Erythroblast (primary cell): ENCODE measurements at places on chromosomes 1 and 21.

DNA sequence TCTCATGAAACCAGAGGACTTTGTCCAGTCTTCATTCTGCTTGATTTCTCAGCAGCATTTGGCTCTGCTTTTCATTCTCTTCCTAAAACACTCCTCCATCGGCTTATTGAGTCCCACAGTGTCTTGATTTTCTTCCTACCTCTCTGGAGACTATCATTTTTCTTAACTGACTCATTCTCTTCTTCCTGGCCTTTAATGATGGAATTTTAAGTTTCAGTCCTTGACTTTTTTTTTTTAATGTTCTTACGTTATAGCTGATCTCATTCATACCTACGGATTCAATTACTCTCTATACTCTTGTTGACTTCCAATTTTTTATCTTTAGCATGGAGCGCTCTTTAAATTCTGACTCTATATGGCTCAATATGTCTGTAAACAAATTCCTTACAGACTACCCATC, 111.1 kb downstream of the NEK7 start:
- DNase-seq = no peak

DNA sequence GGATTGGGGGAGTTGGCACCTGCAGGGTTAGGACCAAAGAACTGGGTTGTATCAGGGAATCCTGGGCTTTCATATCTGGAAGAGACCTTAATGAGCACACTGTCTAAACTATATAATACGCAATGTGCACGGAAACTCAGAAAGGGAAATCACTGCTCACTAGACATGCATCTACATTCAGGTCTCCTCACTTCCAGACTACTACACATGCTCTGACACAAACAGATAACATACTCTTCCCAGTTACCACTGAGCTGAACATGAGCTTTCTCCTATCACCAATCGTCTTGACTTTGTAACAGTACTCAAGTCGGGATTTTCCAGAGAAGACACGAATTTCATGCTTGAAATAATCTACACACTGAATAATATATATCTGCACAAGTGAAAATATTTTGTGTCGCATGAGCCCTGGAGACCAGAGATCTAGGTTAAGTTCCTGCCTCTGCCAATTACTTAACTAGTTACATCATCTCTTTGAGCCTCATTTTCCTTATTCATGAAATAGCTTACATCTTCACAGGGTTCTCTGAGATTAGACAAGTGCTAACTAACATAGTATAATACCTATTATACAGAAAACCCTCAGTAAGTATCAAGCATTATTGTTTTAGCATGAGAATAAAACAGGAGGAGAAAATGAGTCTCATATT, 101.1 kb downstream of the JAK1 start:
- DNase-seq = no peak

DNA sequence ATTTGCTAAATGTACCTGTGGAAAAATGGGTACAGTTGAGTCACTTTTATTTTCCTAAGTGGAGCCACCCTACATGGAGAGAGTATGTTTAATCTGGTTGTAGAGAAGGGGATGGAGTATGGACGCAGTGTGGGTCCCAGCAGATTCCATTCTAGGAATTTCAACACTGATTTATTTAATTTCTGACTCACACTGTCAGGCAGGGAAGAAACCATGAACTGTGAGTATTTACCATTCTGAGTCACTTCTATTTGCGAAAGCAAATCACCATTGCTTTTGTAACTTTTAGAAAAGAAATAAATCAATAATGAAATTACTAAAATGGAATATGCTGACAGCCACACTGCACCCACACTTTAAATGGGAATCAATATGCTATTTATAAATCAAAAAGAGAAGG, 339.0 kb downstream of the DSCAM start:
- DNase-seq = no peak

DNA sequence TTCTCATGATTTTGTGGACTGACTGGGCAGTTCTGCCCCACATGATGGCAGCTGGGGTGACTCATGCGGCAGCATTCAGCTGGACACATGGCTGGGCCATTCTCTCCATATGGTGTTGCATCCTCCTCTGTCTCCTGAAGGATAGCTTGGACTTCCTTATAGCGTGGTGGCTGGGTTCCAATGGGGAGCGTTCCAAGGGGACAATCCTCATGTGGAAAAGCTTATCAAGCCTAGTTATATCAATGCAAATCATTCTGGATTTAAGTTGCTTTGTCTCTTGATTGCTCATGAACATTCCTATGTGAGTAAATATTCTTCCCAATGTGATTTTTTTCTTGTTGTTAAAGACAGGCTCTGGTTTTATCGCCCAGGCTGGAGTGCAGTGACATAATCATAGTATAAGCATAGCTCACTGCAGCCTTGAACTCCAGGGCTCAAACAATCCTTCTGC, 13.2 kb upstream of the SLC2A1 start:
- no peak for DNase-seq

DNA sequence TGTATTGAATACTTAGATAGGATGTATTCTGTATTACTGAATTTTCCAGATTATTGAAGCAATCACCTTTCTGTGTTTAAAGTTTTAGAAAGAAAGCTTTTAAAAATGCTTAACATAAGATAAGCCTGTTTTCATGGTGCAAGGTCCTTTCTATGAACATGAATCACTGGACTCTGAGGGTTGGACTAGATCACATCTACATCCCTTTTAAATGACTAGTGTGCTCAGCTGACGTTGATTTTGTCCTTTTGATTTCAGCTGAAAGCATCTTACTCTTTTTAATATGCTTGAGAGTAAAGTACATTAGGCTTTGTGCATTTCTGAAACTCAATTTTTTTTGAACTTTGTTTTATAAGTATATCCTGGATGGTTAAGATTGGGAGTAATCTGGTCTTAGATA, 16.2 kb downstream of the MIER1 start:
- DNase-seq = no peak

DNA sequence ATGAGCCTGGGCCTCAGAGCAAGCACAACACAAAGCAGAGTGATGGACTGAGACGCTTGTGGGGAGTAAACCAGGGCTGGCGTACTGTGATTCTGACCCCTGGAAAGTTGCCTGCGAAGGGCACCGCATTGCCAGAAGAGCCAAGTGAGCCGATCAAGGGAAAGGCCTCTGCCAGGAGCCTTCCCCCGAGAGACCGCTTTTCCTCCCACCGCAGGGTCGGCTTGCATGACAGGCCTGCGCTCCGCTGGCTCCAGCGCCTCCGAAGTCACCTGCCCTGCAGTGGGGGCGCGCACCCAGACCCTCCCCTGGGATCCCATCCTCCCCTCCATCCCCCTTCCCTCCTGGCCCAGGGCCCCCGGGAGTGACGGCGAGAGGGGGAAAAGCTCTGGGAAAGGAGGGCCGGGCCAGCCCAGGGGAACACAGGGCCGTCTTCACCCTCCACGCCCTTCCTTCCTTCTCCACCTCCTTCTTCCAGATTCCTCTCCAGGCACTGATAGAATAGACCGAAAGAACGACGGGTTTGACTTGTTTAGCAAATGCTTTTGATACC, 165.0 kb downstream of the TRIM33 start:
- no peak for DNase-seq

GRCh38 chr21:21332492-21332891, 334.3 kb downstream of the NCAM2 start:
- DNase-seq = no peak

DNA sequence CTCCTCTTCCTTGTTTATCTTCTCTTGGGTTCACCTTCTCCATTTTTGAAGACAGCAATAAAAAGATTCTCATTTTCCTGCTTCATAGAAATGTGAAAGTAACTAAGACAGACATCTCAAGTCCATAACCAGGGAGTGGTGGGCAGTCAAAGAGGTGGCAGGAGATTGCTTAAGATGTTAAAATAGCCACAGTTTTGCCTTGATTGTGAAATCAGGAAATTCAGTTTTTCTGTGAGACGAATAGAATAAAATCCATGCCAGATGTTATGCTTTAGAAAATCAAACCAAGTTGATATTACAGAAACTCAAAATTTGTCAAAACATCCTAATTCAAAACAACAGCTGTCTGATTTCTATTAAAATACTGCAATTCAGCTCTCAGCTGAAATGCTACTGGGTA, 57.2 kb downstream of the TNN start:
- DNase-seq = no peak

DNA sequence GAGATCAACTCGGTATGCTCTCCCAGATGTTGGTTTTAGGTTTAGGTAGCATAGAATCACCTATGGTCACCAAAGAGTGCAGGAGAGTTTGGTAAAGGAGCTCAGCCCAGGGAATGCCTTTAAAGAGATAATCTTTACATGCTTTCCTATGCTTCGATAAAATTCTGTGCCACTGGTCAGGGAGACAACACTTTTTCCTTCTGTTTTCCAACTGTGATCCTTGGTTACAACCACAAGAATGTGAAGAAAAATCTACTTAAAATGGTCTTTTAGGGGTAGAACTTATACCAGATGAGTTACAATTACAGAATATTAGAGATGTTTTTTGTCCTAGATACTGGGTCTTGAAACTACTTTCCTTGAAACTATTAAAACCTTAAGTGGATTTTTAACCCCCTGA, 895.6 kb downstream of the TTLL7 start:
- DNase-seq = no peak

DNA sequence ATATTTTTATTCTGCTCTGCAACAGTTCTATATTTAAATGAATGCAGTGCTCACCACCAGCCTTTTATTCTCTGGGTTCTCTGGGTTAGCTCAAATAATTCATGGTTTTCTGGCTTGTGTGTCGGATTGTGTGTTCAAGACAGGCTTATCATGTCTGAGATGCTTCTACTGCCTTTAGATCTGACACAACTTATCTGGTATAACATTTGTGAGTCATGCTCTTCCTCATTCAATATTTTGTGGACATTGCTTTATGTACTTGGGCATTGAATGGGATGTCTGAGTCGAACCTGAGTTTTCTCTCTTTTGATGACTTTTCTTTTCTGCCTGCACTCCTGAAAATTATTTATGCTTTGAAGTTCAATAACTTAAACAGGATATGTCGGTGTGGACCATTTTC, 17.6 kb upstream of the PKP1 start:
- no peak for DNase-seq

- no peak for DNase-seq
These were observed 7.3 kb downstream of the LYPD8 start for GRCh38 chr1:248748211-248748610.

DNA sequence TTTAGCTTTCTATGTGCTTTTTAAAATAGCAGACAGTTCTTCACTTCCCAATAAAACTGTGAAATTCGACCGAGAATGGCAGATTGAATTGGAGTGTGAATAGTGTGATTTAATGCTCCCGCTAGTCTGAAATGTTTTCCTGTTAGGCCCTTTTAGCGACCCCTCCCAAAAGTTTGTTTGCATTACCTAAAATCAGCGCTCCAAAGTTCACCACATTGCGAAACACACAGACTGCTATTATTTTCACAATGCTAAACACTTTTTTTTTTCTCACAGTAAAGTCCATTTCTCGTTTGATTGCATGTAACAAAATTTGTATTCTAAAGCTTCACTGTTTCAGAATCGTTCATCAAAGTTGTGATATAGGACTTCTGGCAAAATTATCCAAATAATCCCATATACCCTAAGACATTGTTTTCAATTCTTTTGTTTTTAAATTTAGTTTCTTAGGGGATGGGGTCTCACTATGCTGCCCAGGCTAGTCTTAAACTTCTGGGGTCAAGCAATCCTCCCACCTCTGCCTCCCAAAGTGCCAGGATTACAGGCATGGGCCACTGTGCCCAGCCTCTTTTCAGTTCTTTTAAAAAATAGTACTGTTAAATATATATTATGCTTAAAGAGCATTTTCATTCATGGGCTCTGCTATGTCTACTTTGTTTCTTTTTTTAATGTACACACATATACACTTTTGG, 76.5 kb upstream of the USH2A start:
- no peak for DNase-seq

- no peak for DNase-seq
These were observed 2.9 kb downstream of the FAM177B start for GRCh38 chr1:222739929-222740328.

GRCh38 chr1:100440075-100440809, 87.9 kb downstream of the CDC14A start:
- peak; percentile 85 for DNase-seq

DNA sequence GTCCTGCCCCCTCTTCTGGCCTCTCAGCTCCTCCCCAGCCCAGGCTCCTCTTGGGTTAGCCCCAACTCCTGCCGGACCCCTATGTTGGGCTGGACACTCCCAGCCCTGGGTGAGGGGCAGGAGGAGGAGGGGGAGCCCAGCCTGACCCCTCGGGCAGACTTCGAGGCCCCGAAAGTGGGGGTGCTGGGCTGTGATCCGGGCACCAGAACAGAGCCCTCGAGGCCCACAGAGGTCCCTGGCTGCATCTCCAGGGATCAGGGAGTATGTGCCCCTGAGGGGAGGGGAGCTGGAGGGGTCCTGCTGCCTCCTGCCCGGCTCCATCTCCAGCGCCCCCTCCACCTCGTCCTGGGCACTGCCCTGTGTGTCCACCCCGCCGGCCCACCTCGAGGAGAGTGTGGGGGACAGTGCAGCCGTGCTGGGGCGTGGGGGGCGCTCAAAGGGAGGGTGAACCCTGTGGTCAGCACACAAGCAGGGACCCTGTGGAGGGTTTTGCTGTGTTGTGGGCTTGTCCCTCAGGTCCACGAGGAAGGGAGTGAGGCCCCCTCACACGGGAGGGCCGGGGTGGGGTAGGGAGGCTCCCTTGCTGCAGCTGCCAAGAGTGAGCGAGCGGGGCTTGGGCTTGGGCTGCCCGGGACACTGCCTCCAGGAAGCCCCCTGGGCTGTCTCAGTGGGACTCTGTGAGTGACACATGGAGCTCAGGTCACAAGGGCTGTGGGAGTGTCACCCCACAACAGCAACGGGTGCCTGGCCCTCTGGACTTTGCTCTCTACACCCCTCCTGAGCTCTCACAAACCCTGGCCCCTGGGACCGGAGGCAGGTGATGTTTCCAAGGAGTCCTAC, 54.4 kb downstream of the COL18A1 start:
- DNase-seq = no peak

- DNase-seq = no peak
These were observed 6.2 kb upstream of the HIVEP3 start for GRCh38 chr1:41924911-41925310.

DNA sequence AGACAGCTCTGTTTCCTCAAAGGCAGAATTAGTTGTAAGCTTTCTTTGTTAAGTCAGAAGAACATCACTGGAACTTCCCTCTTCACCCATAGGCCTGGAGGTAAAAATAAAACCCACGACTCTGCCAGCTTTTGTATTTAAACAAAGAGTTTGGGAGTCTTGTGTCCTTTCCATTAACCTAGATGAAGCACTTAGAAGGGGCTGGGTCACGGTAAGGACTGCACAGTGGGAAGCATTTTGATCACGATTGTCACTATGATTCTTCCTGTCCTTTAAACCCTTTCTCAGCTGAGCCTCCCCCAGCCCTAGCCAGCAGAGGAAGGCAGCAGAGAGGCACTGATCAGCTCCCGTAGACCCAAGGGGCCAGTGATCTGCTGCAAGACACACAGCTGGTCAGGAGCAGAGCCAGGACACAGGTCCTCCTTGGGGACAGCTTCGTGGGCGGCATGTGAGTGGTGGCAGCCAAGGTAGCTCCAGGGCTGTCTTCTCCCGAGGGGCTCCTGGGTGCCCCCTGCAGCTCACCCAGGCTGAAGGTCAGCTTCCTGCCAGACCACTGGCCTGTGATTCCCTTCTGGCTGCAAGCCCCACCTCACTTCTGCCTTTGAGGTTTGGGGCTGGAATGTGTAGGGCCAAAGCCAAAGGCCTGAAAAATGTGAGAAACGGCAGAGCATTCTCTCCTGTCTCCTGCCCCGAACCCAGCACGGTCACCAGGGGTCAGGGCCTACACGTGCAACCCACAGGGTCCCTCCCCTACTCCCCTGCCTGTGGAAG, 4.0 kb upstream of the LAPTM5 start:
- DNase-seq = peak; percentile 51
